ENCODE measurements at places on chromosomes 13 and 19. TPM values are rescaled to one million over a fixed set of nuclear protein-coding genes. Genes with fewer than 3 reads are reported as not detected.

Gene ZNF844
- total RNA-seq = 21.3 TPM

Gene PSG6
- total RNA-seq = not detected

Gene ZNF835
- total RNA-seq = 5.1 TPM

Gene CD70
- total RNA-seq = not detected

Gene KLK15
- not detected for total RNA-seq

Gene CCDC8
- 9.0 TPM for total RNA-seq

Gene ZNF492
- total RNA-seq = 0.62 TPM

GRCh38 chr19:8609279-8610040 is 1.1 kb downstream of the ADAMTS10 start:
- DNase-seq = no peak

- DNase-seq = no peak
These were observed 8.7 kb upstream of the CKM start for GRCh38 chr19:45331411-45331810.

DNA sequence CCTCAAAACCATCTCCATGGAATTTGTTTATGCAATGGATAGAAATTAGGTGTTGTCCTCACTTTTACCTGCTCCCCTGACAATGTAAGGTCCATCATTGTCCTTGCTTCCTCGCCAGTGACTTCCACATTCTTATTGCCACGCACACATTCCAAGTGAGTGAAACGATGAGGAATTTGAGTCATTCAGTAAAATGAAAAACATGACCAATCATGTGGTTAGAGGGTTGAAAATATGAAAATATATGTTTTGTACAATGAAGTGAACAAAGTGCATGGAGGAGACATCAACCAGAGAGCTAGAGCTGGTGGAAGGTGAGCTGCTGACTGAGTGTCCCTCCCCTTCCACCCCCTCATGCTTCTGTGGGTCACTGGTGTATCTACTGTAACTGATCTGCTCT is 91.7 kb downstream of the ATP8A2 start:
- no peak for DNase-seq

- DNase-seq = no peak
These were observed 32.8 kb upstream of the URI1 start for GRCh38 chr19:29908963-29909944.

DNA sequence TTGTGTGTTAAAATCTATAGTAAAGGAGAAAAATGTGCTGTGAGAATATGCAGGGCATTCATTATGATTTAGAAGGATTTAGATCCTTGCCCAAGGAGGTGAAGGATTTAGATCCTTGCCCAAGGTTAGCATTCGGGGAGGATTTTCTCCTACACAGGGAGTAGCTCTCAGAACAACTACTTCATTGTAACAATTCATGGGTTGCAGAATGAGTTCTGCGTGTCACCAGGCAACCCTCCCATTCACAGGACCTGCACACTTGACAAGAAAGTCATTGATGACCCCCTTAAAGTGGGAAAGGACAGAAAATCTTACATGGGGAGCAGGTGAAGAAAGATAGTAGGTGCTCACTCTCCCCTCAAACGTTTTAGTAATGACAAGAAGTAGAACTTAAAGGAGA is 167.1 kb upstream of the MAB21L1 start:
- DNase-seq = no peak

DNA sequence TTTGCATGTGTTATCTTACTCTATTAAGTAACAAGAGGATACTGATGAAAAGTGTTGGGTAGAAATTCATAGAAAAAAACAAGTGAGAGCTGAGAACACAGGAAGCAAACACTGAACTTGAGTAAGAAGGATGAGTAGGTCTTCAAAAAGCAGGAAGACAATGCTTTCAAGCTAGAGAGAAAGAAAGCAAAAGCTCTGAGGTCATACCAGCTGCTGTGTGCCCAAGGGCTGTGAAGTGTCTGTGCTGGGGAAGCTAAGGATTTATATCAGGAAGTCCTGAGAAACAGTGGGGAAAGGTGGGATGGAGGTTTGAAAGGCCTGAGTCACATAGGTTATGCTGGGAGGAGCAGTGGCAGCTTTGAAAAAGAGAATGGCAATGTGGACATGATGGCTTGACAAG is 145.5 kb upstream of the MAB21L1 start:
- no peak for DNase-seq

- DNase-seq = no peak
These were observed at the start of gene COX6B2 for GRCh38 chr19:55354698-55355212. Gene COX6B2, minus strand, starts transcription at chr19:55354719. Its CDS starts 198 bp downstream, at chr19:55354521.

- no peak for DNase-seq
These were observed 54.5 kb downstream of the USP12 start for GRCh38 chr13:27117158-27117557.

DNA sequence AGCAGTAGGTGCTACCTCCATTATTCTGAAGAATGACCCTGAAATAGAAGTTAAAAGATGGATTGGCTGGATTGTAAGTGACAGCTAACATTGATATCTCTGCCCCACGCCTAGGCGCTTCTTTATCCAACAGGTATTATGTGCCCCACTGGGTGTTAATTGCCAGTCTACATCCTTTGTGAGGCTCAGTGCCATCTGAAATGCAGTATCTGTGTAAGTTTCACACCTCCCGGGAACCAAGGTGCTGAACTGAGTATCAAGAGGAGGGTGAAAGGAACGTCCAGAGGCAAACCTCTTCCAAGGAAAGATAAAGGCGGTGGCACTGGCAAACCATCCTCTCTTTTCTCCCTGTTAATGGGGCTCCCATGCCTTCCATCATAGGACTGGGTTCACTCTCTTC is 181.1 kb upstream of the UBL3 start:
- no peak for DNase-seq

- no peak for DNase-seq
These were observed 2.5 kb upstream of the FAM98C start for GRCh38 chr19:38400361-38400760.

GRCh38 chr13:37351211-37351610 is 245.7 kb upstream of the CSNK1A1L start:
- DNase-seq = no peak

- DNase-seq = no peak
These were observed 59.0 kb upstream of the ZNF726 start for GRCh38 chr19:23855676-23856075.

DNA sequence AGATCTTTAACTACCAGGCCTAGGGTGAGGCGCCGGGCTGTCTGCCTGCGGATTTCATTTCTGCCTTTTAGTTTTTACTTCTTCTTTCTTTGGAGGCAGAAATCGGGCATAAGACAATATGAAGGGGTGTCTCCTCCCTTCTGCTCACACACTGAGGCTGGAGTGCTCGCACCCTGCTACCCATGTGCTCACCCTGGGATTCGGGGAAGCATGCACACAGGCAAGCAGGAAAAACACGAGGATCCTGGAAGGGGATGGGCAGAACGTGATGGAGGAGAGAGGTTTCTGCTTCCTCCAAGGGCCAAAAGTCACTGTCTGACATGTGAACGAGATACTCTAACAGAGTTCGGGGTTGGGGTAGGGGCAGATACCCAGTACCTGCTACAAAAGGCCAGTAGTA is 28.4 kb downstream of the ZNF823 start:
- DNase-seq = no peak

GRCh38 chr19:14843578-14843977 is 5.1 kb downstream of the OR7A10 start:
- no peak for DNase-seq

GRCh38 chr13:24277761-24278160 is 31.6 kb upstream of the C1QTNF9 start:
- DNase-seq = no peak

DNA sequence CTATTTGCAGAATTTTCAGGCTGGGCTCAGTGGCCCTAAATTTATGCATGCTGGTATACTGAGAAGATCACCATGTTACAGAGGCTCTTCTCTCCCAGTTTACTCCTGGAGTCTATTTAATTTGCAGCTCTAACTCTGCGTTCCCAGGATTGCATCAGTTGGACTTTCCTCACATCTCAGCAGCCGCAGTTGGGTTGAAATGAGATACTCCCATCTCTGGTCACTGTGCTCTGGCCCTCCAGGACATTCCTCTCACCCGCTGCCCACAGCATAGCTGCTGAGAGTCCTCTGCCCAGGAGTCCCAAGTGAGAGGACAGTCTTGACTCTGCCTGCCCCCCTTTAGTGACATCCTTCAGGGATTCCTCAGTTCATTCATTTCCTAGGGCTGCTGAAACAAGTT is 150.9 kb downstream of the LACC1 start:
- no peak for DNase-seq

DNA sequence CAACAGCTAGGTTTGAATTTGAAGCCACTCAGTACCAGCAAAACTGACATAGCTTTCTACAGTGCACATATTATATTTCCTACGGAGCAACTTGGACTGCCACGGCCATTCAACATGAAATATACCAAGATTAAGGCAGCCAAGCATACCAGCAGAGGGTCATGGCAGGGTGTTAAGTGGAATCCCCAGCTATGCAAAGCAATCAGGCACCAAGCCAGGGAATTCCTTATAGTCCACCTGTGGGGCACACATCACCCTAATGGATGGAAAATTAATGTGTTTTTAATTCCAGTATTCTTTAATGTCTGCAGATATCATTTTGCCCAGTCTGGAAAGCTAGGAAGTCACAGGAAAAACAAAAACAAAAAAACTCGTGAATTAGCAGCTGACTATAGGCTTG is 1190.3 kb downstream of the EFNB2 start:
- DNase-seq = no peak

GRCh38 chr19:19749908-19750841 is 17.3 kb upstream of the ZNF14 start:
- DNase-seq = no peak

GRCh38 chr13:113179374-113180230 is 21.2 kb downstream of the PROZ start:
- no peak for DNase-seq

DNA sequence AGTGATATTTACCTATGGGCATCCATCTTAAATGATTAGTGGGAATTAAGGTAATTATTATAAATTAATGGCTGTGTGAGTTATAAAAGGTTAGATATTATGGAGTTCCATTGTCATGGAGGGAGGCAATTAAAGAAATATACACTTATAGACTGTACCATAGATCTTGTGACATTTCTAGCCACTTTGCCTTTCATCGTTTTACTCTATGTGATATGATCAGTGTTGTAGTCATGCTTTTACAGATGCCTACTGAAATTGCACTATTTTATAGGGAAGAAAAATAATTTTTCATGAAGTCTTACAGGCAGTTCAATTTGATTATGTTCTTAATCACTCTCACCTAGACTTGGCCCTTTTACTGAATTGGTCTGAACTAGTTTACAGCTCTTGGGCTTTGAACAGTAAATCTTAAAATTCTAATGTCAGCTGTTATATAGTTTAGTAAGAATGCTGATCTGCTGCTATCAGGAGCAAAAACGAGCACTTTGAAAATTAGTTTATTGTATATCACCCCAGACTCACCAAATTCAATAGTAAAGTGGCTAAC is 301.2 kb downstream of the GPC6 start:
- DNase-seq = no peak

DNA sequence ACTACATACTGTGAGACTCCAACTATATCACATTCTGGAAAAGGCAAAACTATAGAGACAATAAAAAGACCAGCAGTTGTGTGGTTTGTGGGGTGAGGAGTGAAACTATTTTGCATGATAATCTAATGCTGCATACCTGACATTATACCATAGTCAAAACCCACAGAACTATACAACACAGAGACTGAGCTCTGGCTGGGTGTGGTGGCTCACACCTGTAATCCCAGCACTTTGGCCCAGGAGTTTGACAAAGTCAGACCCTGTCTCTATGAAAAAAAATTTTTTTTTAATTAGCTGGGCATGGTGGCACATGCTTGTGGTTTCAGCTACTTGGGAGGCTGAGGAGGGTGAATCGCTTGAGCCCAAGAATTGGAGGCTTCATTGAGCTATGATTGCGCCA is 11.9 kb downstream of the ZNF541 start:
- no peak for DNase-seq

DNA sequence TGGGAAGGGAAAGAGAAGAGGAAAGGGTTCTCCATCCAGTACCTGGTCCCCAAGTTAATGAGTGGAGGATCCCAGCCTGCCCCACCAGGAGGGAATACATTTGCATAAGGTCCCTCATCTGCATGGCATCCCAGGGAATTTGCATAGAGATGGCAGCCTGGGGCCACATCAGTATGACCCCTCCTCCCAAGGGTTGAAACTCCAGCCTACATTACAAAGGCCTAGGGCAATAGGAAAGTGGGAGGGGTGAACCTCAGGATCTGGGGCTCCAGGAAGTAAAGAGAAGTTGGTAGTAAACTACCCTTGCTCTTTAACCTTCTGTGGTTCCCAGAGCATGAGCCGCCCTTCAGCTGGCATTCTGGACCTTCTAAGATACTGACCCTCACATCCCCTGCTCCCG is 6.8 kb upstream of the NECTIN2 start:
- DNase-seq = no peak

DNA sequence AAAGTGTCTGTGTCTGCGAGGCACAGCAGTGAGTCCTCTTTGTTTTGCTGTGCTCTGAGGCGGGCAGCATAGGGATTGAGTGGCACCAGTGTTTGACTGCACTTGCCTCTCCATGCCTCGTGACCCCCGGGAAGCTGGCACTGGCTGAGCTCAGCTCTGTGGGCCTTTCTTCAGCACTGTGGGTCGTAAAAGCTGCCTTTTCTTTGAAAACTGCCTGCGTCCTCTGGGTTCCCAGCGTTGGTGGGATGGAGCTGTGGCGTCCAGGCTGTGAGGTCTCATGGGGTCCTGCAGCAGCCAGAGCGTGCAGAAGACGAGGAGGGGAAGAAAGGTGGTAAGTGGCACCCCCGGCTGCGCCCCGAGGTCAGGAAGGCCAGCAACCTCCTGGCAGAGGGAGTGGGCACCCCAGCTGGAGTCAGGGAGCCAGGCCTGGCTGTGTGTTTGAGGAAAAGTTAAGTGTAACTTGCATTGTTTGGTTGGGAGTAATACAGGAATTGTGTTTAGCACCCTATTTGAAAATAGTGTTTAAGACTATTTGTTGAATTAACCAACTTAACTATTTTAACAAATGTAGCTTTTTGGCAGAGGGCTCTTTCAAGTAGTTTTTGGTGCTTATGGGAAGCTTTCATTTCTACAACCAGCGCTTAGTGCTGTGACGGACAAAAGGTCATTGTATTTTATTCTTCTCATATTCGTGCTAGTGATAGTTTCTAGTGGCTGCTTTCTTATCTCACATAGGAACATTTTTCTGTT is 79.3 kb upstream of the TEX29 start:
- DNase-seq = peak; percentile 72

DNA sequence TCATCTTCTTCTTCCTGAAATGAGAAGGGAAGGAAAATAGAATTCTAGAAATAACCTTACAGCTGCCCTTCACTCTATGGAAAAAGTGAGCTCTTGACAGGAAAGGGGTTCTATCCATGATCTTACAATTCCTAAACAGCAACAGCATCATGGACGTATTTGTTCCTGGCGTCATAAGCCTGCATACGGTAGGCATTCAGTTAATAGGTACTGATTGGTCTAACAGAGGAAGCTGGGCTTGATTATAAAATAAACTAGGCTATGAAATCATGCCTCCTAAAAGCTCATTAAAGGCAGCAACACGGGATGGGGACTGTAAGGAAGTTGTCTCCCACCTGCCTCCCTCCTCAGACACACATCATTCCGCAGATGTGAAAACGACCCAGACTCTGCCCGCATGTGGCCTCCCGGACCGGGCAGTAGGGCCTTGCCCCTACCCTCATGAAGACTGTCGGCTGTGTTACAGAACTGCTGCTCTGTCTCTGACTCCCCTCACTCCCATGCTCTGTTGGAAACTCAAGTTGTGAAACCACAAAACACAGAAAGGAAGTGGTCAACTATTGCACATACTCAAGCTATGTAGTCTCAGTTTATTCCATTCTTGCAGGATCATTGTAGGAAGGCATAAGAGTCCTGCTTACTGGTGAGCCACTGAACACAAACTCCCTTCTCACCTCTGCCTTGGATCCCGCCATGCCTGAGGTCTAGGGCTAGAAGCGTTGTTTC is 129.8 kb downstream of the DLEU7 start:
- DNase-seq = no peak

GRCh38 chr13:112643759-112644459 is 45.9 kb upstream of the ATP11A start:
- DNase-seq = peak; percentile 35

Measured in sciatic nerve (tissue), 2 donors.